MV-4-11 (cell line): ENCODE measurements at places on chromosomes 7 and 10.

- no peak for DNase-seq
Observed at GRCh38 chr7:80257756-80258155, 123.1 kb downstream of the GNAI1 start.

GRCh38 chr10:119931871-119932270 lies 39.3 kb downstream of the SEC23IP start:
- DNase-seq = peak; percentile 24

DNA sequence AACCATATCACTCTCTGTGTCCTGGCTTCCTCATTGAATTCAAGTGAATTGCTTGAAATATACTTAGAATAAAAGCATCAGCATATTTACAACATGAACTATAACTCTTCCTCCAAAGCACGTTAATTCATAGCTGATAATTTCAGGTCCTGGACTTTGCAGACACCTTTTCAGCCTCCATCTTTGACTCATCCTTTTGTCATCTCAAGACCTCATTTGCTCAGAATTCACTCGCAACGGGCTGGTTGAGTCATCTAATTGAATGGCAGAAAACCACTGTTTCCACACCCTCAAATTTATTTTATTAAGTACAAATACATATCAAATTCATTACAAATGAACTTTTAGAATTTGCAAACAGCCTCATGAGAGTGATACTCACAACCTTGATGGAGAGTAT lies 545.7 kb downstream of the GATA3 start:
- DNase-seq = no peak

- peak; percentile 78 for DNase-seq
Observed at GRCh38 chr10:10911471-10911921, 106.2 kb upstream of the CELF2 start.

GRCh38 chr7:41928166-41928565 lies 225.3 kb upstream of the INHBA start:
- no peak for DNase-seq

DNA sequence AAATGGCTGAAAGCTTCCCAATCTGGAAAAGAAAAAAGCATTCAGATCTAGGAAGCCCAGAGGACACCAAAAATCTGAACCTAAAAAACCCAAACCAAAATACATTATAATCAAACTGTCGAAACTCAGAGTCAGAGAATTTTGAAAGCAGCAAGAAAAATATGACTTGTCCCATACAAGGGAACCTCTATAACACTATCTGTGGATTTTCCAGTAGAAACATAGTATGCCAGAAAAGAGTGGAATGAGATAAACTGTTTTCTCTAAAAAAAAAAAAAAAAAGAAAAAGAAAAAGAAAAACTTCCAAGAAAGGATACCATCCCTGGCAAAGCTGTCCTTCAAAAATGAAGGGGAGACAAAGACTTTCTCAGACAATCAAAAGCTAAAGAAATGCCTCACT lies 179.0 kb downstream of the POM121L12 start:
- DNase-seq = no peak

DNA sequence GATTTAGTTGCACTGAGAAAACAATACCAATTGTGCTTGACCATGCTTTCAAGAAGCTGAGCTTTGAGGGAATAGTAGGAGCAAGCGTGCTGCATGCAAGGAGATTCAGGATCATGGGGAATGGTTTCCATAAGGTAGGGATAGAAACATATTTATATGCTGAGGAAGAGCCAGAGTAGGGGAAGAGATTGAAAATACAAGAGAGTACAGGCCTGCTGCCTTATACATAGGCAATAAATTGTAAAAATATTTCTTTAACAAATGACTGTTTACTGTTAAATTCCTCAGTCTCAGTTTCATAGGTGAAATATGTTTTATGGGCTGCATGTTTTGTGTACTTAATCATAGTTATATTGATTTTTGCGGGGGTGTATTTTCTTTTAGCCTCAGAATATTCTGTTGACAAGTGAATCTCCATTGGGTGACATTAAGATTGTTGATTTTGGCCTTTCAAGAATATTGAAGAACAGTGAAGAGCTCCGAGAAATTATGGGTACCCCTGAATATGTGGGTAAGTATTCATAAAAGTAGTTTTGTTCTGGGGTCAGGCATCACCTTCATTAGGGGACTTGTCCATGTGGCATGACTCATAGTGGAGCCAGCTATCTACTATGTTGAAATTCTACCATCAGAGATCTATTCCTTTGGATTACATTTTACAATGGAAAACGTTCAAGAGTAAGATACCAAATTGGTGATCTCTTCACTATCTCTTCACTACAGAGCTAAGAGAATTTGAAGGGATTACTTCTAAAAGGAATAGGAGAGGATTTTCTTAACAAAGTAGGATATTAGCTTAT lies 36.5 kb downstream of the STK17A start:
- no peak for DNase-seq

DNA sequence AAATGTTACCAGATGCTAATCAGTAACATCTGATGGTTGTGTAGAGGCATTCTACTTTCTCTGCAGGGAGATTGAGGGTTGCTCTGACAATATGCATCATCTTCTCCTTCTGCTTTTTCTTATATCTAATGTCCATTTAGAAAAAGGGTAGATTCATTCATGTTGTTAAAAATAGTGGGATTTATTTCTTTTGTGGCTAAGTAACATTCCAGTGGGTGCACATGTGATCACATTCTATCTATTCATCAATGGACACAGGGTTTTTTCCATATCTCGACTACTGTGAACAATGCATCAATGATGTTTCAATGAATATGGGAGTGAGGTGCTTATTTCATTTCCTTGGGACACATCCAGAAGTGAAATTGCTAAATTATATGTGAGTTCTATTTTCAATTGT lies 103.9 kb downstream of the CRPPA start:
- no peak for DNase-seq

GRCh38 chr7:78783179-78783962 lies 670.1 kb downstream of the MAGI2 start:
- no peak for DNase-seq

- no peak for DNase-seq
Observed at GRCh38 chr7:106462914-106463482, 178.2 kb upstream of the NAMPT start.

DNA sequence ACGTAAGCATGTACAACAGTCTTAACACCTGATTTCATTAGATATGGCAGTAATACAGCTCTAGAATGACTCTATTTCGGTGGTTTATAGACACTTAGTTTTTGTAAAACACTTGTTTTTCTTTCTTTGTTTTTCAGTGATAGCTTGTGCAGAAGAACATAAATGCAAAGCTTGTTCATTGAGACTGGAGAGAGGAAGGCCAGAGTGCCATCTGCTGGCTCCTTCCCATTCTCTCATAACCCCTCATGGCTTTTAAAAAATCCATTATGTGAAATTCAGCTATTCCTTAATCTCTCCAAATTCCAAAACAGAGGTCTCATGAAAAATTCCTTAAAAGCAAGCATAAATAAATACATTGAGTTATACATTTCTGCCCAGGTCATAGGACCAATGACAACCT lies 76.3 kb downstream of the CACNB2 start:
- no peak for DNase-seq

- DNase-seq = no peak
Observed at GRCh38 chr10:3396116-3396515, 223.5 kb upstream of the PITRM1 start.

DNA sequence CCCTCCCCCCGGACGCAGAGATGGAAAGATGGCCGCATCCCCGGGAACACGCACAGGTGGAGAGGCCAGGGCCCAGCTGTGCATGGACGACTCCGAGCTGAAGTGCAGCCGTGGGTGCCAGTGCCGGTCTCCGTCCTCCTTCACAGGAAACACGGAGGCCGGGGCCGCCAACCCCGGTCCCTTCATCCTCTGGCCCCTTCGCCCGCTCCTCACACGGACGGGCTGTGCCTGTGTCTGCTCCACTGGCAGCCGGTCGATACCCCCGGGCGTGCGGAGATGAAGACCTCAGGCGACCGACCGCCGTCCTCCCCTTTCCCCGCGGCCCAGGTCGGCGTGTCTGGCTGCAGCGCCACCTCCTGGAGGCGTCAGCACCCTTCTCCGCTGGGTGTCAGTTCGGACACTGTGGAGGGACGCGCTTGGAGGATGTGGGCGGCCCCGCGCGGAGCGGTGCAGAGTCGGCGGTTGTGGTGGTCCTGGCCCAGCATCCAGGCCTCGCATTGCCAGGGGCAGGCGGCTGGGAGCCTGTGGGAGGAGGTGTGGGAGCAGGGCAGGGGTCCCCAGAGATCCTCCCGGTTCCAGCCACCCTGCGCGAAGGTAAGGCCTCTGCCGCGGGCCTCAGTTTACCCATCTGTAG lies 9.9 kb downstream of the ZNF511 start:
- DNase-seq = peak; percentile 53

DNA sequence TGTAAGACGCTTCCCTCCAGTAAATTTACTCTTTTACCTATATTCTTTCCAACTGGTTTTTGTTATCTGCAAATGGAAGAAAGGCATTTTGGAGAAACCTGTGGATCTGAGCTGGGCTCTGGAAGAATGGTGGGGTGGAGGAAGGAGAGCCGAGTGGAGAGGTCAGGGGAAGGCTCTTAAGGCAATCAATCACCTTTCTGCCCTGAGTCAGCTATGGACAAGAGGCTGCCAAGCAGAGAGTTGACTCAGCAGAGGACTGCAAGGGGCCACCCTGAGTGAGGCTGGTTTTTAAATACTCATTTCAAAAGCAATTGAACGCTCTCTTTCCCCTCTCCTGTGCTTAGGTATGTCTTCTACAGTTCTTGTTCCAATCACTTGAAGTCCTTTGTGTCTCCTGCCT lies 81.8 kb downstream of the SPAG6 start:
- no peak for DNase-seq

GRCh38 chr7:73838642-73839041 lies 3.7 kb downstream of the METTL27 start:
- DNase-seq = no peak

DNA sequence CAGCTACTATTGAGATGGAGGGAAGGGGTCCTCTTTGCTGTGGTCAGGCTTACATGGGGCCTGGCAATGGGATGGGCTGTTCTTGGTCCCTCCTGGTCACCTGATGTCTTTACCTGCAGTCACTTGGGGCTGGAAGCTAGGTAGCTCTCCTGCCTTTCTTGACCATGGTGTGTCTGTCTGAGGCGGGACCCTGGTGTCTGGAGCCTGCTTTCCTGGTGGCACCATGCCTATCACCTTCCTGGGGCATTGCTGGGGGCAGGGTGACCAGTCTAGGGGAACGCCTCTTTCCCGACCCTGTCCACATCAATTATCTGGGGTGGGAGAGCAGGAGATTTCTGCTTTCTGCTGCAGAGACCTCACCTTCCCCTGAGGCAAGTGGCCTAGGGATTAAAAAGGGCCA lies 55.6 kb downstream of the ARHGAP22 start:
- DNase-seq = no peak

DNA sequence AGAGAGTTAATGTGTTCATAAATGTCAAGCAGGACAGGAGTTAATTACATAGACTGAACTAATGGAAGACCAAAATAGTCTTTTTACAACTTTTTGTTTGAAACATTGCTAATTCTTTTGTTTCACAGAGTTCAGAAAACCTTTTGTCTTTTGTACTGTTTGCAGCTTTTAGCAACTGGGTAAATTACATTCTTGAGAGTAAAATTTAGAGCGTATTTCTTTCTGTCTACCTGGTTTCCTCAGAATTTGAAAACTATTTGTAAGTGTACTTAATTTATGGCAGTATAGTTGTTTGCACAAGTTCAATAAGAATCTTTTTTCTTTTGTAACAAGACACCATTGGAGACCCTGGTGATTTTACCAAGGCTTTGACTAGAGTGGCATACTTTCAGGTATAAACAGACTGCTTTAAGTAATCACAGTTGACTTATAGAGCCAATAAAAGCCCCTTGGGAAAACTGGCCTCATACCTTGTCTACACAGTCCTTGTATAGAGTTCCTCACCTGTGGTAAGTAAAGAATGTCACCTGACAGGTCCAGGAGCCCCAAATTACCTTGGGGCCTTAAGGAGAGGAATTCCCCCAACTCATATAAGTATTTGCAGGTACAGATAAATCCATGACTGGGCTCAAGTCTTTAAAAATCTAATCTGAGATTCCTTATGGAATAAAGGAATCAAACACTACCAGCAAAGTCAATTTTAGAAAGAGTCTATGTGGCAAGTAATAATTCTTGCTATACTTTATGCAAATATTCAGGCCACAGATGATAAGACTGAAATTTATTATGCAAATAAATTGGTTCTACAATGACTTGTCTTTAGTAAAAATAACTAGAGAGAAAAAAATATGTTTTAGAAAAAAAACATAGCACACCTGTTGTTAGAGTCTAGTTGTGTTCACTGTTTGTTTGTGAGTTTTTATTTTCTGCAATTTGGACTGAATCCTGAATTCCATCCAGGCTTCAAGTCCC lies 23.6 kb upstream of the CREB3L2 start:
- no peak for DNase-seq
